ENCODE measurements at places on chromosomes 1 and 21.

DNA sequence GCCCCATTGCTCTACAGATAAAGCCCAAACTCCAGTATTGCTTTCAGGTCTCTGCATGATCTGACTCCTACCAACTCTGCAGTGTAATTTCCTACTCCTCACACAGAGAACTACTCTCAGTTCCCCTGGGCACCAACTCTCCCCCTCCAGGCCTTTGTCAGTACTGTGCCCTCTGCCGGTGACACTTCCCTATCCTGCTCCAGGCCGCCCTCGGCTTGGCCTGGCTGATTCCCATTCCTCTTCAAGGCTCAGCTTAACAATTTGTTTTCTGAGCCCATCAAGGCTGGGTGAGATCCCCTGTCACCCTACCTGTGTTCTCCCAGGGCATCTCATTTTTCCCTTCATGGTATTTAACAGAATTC is 2.6 kb downstream of the SLAMF8 start:
- DNase-seq, result no peak

GRCh38 chr1:165254896-165255625 is 101.5 kb downstream of the LMX1A start:
- no peak for DNase-seq

- no peak for DNase-seq
Measured at GRCh38 chr1:27400963-27401341, 8.5 kb downstream of the GPR3 start.

GRCh38 chr1:12168451-12169160 is 1.8 kb downstream of the TNFRSF1B start:
- DNase-seq, result peak; percentile 50

GRCh38 chr1:56573311-56573710 is 6.1 kb downstream of the PLPP3 start:
- no peak for DNase-seq

DNA sequence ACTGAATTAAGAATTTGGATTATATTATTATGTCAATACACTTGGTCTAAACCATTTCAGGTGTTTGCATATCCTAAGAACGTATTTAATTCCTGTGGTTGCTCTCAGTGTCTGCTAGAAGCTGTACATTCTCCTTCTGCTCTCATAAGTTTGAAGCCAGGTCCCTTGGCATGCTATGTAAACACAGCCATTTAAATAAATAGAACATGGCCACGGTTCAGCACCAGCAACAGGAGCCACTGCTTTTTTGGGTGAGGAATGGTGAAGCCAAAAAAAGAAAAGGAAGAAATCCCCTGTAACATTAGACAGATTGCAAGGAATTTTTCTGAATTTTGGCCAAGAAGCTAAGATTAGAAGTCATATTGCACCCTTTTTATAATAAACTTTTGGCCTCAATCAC is 19.1 kb downstream of the CCN1 start:
- DNase-seq, result no peak

- no peak for DNase-seq
Measured at GRCh38 chr21:44477131-44477530, 21.8 kb downstream of the LRRC3 start.

DNA sequence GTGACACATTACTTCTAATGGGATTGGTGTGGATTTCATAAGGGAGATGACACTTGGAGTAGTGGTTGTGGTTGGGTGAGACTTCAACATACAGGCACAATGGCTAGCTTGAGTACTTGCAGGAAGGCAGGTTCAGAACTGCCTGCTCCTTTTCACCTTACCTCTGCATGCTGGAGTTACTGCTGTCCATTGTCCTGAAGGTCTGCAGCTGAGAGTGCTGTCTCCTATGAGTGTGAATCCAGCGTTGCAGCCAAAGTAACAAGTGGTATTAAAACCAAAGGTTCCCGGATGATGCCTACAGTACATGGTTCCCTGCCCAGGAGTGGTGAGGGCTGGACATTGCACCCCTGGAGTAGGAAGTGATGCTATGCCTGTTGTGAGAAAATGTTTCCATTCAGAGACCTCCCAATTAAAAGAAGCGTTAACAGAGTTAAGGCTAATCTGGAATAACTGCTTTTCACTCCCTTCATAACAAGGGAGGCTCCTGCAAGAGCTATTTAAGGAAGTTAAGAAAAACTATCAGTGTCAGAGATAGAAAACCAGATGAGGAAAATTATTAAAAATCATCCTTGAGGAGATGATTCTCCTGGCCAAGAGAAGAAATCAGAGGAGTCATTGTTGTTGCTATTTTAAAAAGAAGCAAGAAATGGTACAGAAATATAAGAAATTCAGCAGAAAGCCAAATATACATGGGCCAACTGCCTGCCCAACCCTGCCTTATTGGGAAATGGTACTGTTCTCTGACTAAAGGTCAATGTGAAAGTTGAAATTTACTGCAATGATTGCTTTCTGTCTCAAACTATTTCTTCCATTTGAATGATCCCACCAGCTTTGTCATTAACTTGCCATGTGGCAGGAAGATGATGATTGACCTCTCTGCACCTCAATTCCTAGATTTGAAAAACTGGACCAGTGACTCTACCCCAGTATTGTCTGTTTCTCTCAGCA is 9.8 kb upstream of the F5 start:
- DNase-seq, result peak; percentile 71

DNA sequence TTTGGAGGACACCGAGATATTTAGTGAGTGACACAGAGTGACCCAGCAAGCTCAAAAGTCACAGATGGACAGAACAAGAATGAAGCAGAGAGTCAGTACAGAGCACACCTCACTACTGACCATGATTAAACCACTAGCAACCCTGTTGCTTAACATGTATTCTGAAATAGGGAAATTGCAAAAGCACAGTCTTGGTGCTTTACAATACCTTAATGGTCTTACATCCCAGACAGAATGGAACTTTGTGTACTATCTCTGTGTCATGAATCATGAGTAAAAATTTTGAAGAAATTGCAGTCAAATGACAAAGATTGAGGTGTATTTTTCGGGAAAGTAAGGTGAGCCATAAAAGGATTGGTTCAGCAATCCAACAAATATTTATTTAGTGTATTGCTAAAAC is 2.7 kb upstream of the SAMSN1 start:
- DNase-seq, result peak; percentile 79

- DNase-seq, result peak; percentile 62
Measured at GRCh38 chr1:171251042-171251951, 3.0 kb downstream of the FMO1 start.

- DNase-seq, result peak; percentile 37
Measured at GRCh38 chr1:68819190-68819829, 322.4 kb upstream of the DEPDC1 start.

DNA sequence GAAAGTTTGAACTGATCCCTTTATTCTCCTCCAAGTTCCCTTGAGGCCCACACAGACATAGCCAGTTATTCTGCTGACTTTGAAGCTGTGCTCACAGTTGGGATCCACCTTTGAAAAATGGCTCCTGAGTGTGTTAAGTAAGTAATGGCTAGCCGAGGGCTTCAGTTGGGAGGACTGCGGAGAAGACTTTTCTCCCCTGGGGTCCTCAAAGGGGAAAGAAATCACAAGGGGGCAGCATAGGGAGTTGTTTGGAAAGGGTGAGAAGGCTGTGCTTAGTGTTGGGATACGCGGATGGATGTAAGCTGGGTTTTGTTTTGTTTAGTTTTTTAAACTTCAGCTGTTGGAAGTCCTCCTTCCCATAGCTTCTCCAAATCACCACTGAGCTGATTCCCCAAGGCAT is 8.3 kb downstream of the PGM1 start:
- no peak for DNase-seq

DNA sequence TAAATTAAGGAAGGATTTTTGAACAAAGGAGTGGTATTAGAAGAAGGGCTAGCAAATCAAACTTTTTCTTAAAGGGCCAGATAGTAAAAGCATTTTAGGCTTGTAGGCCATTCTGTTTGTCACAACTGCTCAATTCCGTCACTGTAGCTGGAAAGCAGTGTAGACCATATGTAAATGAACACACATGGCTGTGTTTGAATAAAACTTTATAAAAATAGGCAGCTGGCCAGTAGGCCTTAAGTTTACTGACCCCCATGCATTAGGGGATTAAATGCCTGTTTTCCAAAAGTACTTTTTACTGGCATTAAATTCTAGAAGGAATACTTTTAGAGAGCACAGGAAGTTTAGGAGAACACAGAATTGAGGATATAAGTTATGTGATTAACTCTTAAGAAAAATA is 8.9 kb downstream of the IVNS1ABP start:
- no peak for DNase-seq

GRCh38 chr1:221093903-221094791 is 214.9 kb downstream of the HLX start:
- no peak for DNase-seq

- DNase-seq, result peak; percentile 70
Measured at GRCh38 chr21:36966821-36967768, 626 bp upstream of the HLCS start.

GRCh38 chr21:43369124-43369523 is 57.8 kb downstream of the SIK1 start:
- DNase-seq, result peak; percentile 36

- DNase-seq, result no peak
Measured at GRCh38 chr1:56968878-56969495, 3.2 kb upstream of the C8B start.

GRCh38 chr1:236760480-236760879 is 34.6 kb upstream of the MTR start:
- no peak for DNase-seq

GRCh38 chr1:163596541-163597258 is 274.9 kb downstream of the NUF2 start:
- no peak for DNase-seq

- no peak for DNase-seq
Measured at GRCh38 chr1:184170719-184171118, 119.2 kb downstream of the TSEN15 start.

DNA sequence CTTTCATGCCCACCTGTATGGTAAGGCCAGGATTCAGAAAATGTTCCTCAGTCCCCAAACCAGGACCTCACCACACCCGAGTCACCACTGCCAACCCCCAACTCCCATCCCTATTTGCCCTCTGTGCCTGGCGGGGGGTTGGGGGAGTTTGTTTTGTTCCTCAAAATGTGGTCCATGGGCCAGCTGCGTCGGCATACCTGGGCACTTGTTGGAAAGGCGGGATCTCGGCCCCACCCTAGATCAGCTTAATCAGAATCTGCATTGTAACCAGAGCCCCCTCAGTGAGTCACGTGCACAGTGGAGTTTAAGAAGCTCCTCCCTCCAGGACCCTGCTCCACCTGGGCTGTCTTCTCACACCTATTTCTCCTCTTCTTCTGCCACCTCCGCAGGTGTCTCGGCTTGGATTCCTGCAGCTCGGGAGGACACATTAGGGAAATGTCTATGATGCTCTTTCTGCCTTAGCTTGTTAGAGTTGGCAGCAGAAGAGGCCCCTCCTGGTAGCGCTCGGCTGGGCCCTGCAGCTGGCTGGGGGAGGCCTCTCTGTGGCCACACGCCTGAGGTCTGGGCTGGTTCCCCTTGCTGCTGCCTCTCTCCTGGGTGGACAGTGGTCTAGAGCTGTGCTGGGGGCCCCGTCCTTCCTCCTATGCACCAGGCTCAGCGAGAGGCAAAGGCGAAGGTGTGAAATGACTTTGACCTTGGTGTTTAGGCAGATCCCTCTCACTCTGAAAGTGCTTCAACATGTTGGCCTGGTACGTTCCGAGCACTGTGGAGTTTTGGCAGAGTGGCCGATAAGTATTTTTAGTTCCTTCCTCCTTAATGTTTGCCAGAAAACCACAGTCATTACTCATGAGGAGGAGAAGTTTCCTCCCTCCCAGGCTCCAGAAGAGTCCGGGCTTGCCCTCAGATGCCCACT is 41.8 kb upstream of the CAMTA1 start:
- DNase-seq, result peak; percentile 68

DNA sequence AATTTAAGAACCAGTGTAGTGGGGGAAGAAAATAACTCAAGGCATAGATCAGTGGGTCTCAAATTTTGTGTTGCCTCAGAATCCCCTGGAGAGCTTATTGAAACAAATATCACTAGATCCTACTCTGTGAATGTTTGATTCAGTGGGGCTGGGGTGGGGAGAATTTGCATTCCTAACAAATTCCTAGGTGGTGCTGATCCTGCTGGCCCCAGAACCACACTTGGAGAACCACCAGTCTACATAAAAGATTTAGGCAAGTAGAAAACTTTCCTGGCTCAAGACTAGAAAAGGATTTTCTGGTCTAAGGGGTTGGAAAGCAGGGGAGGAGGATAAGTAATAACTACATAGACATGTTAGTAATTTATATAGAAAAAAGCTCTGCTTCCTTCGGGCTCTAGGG is 34.1 kb upstream of the C1orf21 start:
- no peak for DNase-seq

DNA sequence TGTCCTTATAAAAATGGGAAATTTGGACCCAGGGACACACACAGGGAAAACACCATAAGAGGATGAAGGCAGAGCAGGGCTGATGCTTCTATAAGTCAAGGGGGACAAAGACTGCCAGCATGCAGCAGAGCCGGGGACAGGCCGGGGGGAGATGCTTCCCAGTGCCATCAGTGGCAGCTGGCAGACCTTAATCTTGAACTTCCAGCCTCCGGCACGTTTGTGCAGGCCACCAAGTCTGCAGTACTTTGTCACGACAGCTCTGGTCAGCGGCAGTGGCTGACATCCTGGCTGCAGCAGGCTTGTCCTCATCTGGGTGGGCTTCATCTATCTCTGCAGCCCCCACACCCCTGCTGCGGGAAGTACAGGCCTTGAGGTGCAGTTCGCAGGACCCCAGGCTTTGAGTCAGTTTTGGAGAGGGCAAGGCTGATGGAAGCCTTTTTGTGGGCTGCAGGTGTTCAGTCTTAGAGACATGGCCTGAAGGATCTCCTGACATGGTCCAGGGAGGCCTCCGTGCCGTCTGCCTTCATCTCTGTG is 186.0 kb downstream of the DYRK1A start:
- DNase-seq, result no peak

GRCh38 chr1:159853417-159854115 is 8.9 kb downstream of the VSIG8 start:
- peak; percentile 45 for DNase-seq

DNA sequence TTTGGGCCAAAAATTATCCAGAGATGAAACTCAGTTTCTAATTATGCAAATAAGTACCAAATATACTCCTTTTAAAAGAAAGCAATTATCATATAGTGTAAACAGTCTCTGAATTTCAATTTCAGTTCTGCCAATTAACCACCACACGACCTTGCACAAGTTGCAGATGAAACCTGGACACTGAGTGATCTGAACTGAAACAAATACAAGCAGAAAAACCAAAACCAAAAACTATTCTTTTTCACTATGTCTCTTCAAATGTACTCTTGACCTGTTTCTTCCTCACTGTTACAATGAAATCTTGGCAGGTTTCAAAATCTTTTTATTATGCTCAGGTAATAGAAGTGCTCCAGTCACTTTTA is 79.2 kb downstream of the TYW3 start:
- DNase-seq, result no peak

GRCh38 chr1:160954158-160955104 is at the start of gene ITLN2:
TSS of gene ITLN2 (minus strand) at chr1:160954809. CDS start at chr1:160954741, 68 bp downstream.
- peak; percentile 58 for DNase-seq
